Left renal pelvis (tissue), 4 donors: ENCODE measurements at places on chromosomes 1 and 21.

DNA sequence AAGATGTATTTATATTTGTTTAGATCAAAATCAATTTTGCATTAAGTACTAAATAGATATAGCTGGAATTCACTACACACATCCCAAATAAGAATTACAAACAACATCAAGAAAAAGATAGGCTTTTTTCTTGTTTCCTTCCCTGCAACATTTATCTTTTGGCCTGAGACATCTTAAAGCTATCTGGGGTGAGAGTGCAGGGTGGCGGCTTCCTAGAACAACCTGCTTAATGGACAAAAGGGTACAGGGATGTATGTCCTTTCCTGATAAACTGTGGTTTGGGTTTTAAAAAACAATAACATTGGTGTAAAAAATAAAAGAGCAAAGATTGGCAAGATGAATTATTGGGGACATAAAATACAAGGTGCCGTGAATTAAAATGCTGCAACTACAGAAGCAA, 54.4 kb downstream of the EPRS1 start:
- no peak for DNase-seq

GRCh38 chr1:110293601-110294104, 45.5 kb upstream of the RBM15 start:
- DNase-seq: no peak

GRCh38 chr1:183685112-183685713, 32.1 kb upstream of the APOBEC4 start:
- DNase-seq: no peak

- no peak for DNase-seq
These were observed 41.5 kb downstream of the C4BPA start for GRCh38 chr1:207145401-207146058.

DNA sequence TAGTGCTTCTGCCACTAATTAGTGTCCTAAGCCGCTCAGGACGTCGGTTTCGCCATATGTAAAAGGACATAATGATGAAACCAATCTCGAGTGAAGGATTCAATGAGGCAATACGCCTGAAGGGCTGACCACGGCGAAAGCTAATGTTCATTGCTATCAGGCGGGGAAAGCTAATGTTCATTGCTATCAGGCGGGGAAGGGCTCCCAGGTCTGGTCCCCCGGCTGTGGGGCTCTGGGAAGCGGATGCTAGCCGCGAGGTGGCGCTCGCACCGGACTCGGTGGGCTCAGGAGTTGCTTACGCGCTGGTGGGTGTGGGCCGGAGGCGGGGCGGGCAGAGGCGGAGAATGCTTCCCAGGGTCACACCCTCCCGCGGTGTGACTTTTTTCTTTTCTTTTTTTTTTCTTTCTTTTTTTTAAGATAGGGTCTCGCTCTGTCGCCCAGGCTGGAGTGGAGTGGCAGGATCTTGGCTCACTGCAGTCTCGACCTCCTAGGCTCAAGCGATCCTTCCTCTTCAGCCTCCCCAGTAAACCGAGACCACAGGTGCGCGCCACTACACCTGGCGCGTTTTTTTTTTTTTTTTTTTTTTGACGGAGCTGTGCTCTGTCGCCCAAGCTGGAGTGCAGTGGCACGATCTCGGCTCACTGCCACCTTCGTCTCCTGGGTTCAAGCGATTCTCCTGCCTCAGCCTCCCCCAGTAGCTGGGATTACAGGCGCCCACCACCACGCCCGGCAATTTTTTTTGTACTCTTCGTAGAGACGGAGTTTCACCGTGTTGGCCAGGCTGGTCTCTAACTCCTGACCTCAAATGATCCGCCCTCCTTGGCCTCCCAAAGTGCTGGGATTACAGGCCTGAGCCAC, 1.1 kb upstream of the PEAR1 start:
- DNase-seq: peak; percentile 73

DNA sequence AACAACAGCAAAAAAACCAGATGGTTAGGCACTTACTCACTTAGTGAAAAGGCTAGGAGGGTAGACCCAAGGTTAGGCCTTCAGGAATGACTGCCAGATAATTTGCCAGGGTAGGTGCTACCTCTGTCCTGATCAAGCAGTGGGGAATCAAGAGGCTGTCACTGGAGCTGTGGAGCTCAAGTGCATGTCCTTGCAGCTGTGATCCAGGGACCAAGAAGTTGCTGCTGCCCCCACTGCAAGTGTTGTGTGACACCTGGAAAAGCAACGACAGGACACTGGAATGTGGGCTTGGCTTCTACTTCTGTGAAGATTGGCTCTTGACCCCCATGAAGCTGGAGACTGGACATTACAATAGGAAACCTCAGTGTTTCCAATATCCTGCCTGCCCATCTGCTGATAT, 72.1 kb downstream of the PEX14 start:
- DNase-seq: no peak

DNA sequence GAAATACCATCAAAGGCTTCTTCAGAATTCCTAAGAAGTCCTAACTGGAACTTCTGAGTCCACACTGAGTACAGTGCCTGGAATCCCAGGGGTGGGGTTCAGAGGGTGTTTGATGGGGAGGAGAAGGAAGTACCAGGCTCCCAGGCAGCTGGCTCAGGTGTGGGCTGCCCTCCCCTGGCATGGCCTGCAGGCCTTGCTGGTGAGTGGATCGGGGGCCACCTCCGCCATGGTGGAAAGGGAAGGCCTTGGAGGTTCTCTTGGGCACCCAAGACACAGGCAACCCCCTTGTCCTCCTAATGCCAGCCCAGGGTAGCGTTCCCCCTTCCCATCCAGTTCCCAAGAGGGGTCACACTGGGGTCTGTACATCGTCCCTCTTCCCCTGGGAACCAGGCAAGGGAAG, 26.8 kb upstream of the TNFRSF1B start:
- DNase-seq: no peak

DNA sequence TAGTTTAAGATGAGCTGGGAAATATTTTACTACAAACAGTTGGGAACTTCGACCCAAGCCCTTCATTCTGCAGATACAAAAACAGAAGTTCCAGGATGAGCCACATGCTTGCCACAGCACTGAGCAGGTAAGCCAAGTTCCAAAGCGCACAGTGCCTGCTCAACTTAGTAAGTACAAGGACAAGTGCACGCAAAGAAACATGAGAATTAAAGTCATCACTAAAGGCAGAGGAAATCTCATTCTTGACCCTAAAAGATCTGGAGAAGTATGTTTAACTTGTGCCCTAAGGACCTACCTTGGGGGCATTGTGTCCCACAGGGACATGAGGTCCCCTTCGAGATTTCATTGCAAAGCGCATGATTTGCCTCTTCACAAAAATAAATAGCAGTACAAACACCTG, 1.2 kb upstream of the UBAP2L start:
- DNase-seq: no peak

GRCh38 chr21:41765420-41765821, 1.4 kb downstream of the RIPK4 start:
- no peak for DNase-seq

GRCh38 chr1:220552672-220553260, 24.8 kb downstream of the MARK1 start:
- DNase-seq: no peak

- DNase-seq: no peak
These were observed 128.2 kb downstream of the RYR2 start for GRCh38 chr1:237170149-237170548.

DNA sequence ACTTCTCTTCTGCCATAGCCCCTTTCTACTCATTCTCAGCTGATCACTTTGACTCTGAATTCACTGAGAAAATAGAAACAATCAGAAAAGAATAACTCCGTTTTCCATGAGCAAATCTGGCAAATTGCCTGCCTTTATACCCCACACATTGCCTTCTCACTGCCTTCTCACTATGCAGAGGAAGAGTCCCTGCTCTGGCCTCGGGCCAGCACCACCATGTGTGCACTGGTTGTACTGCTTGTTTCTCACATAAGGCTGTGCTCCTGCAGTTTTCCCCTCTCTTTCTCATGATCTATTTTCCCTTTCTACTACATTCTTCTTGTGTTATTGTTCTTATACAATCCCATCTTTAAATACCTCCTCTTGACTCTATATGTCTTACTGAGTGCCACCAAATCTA, 2.3 kb upstream of the HMGCS2 start:
- DNase-seq: no peak

GRCh38 chr1:63548877-63549276, 25.6 kb downstream of the EFCAB7 start:
- DNase-seq: no peak

- DNase-seq: no peak
These were observed 308.1 kb upstream of the RUNX1 start for GRCh38 chr21:35357041-35357780.

DNA sequence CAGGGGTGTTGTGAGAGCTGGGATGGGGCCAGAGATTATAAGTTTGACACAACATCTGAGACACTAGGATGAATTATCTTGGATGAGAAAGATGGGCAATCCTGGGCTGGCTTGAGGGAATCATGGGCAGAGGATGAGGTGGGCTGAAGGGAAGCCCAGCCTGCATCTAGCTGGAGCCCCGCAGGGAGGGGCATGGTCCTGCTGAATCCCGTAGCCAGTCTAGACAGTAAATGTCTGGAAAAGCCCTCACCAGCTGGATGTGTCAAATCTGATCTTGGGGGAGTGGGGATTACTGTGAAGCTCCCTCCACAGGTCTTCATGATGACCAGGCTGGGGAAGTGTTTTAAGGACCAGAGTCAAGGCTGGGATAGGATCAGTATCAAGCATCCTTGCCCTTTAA, 3.6 kb upstream of the CASQ1 start:
- no peak for DNase-seq

DNA sequence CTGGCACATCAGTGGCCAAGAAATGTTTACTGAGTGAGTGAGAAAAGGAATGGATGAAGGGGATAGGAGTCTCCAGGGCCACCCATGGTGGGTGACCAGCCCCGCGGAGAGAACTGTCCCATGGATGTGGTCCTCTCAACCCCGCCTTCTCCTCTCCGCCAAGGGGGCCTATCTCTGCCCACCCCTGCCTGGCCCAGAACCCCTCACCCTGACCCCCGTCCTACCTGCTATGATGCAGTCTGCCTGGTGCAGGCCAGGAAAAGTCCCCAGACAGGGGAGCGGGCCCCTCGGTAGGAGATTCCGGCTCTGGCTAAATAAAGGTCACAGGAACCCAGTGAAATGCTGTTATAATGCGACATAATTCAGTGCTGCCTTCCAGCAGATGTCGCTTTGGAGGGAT, 107.6 kb downstream of the PTPRU start:
- no peak for DNase-seq

GRCh38 chr1:71245246-71245645, 164.4 kb upstream of the ZRANB2 start:
- no peak for DNase-seq

- no peak for DNase-seq
These were observed 2.8 kb upstream of the LRRC38 start for GRCh38 chr1:13516606-13517005.
